Foreskin melanocyte (primary cell): ENCODE measurements at places on chromosomes 2 and 18.

- DNase-seq, result no peak
Measured at GRCh38 chr18:50638884-50639420, 79.1 kb downstream of the MAPK4 start.

GRCh38 chr2:241935314-241935713 is 65.8 kb downstream of the RTP5 start:
- DNase-seq, result no peak

GRCh38 chr18:50627594-50628532 is 68.0 kb downstream of the MAPK4 start:
- DNase-seq, result no peak

GRCh38 chr2:102304711-102305611 is 6.4 kb upstream of the IL1RL1 start:
- DNase-seq, result no peak

- no peak for DNase-seq
Measured at GRCh38 chr18:60411715-60412114, 39.1 kb upstream of the MC4R start.

DNA sequence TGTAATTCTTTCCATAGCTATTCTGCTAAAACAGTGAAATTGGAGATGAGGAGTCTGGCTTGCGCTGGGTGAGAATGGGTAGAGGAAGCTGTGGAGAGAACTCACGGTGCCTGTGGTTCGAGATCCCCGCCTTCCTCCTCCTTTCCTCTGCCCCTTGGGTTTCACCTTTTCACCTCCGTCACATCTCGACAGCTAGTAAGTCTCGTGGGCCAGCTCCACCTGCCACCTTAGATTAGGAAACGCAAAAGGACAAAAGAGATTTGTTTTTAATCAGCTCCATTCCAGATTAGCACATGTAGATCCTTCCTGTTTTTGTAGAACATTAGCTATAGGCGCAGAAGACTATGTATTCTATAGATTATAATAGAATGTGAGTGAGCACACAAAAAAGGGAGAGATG is 20.6 kb downstream of the TRIB2 start:
- DNase-seq, result no peak

DNA sequence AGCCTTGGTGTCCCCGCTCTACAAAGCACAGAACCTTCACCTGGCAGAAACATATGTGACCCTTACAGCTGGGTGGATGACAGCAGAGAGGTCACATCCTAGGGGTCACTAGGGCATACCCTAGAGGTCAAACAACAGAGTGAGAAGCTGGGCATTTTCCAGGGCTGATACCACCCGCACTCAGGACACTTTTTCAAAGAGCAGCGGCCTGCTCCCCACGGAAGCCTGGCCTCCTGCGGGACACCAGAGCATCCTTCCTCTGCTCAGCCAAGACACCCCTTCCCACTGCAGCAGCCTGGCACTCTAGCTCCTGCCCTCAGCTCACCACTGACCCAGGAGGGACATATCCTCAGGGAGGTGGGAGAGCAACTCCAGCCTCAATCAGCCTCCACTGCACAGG is 86.0 kb downstream of the GALNT14 start:
- DNase-seq, result no peak

DNA sequence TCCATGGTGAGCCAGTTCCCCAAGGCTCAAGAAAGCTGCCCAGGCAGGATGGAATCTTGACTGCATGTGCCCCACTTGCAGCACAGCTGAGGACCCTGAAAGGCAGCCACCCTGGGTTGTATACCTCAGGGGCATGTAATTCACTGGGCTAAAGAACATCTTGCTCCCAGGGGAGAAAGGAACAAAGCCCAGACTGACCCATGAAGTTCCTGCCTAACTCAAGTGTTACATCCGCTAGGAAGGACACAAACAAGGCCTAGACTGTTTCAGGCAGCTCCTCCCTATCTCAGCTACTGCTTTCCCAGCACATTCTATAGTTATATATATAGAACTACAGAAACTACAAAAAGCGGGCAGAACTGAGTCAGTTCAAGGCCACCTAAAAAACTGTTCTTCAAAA is 69.0 kb downstream of the RBM43 start:
- DNase-seq, result peak; percentile 98
